ENCODE measurements at places on chromosomes 16 and 17. TPM values are rescaled to one million over a fixed set of nuclear protein-coding genes. Genes with fewer than 3 reads are reported as not detected.

The SLC2A4 gene
- 0.51 TPM for total RNA-seq

The NPIPB8 gene
- not detected for total RNA-seq

The AP1G1 gene
- 73.1 TPM for total RNA-seq

The SSTR5 gene
- total RNA-seq: not detected

The KRT40 gene
- not detected for total RNA-seq

The SULT1A4 gene
- 5.2 TPM for total RNA-seq

The TPSG1 gene
- total RNA-seq: not detected

DNA sequence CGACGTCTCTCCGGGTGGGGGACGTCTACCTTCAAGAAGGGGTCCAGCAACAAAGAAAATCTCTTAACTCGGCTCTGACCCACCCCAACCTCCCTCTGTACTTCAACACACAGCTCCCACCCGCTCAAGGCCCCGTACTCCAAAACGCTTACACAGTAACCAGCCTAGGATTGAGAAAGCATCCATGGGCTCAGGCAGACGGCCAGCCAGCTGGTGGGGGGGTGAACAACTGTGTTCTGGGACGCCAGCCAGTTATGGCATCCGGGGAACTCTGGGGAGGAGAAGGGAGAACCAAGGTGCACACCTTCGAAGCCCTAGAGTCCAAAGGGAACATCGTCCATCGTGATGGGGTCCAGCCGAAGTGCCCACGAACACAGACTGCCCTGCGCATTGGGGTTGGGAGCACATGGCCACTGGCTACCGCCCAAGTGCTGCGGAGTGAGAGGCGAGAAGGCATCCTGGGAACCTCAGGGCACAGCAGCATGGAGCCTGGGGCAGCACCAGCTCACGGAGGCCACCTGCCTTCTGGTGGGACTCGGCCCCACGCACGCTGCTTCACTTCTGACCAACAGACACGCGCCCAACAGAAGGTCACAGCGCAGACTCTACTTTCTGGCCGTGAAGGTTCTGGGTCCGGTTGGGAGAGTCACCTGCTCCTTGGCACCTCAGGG lies 14.3 kb downstream of the SLC16A3 start:
- DNase-seq: no peak

GRCh38 chr16:4984174-4984990 lies 26.3 kb downstream of the SEC14L5 start:
- no peak for DNase-seq

- DNase-seq: no peak
Measured at GRCh38 chr17:1029922-1030644, 33.2 kb downstream of the TIMM22 start.

DNA sequence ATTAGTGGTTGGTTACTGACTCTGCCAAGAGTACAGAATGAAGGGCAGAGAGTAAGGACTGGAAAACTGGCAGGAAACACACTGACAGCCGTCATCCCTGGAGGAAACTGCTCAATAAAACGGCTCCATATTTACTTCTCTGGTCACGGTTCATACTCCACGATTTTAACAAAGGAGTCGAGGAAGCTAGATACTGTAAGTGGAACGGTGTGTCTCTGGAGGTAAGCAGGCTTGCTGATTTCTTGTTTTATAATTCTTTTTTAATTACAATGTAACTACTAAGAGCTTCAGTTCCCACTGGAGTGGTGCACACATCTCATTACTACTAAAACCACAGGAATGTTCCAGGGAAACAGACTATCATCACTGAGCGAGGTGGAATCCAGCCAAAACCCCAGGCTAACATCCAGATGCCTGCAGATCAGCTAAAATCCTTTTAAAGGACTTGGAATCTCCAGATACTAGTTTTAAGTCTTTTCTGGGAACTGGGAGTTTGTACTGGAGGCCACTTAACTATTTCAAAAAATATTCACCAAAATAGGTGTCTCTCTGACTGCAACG lies 17.8 kb downstream of the SERPINF1 start:
- DNase-seq: no peak

DNA sequence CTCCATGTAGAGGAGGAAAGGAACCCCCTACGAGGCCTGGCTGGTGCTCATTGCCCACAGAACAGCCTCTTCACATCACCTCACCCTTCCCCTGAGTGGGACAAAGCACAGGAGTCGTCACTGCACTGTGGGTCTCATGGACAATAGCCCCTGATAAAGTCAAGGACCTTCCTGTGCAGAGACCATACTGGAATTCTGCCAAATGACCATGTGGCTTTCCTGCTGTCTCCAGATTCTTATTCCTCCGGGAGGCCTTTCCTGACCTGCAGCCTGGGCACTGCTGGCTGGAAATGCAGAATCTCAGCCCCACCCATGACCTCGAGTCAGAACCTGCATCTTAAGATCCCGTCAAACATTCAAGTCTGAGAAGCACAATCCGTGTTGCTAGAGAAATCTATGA lies 60.5 kb upstream of the ERN1 start:
- DNase-seq: no peak

DNA sequence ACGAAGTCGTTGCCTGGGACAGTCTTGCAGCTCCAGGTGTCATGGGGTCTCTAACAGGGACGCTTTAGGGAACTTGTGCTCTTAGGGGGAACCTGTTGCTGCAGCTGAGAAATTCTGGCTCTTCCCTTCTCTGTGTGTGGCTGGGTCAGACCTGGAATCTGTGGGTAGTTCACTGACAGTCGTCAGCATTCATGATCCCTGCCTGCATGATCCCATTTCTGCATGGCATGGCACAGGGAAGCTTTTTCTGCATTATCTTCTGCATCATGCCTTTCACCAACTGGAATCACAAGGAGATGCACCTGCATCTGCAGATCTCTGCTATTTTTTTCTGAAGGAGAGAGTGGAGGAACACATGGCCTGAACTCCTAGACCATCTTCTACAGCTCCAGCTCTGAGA lies 85.6 kb downstream of the SOX9 start:
- DNase-seq: no peak

DNA sequence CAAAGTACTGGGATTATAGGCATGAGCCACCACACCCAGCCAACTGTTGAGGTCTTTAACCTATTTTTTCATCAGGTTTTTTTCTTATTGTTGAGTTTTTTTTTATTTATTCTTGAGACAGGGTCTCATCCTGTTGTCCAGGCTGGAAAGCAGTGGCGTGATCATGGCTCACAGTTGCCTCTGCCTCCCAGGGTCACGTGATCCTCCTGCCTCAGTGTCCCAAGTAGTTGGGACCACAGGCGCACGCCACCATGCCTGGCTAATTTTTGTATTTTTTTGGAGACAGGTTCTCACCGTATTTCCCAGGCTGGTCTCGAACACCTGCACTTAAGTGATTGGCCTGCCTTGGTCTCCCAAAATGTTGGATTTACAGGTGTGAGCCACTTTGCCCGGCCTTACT lies 95.9 kb downstream of the BCAS3 start:
- DNase-seq: no peak

GRCh38 chr16:2364638-2365210 lies 24.2 kb upstream of the ABCA3 start:
- no peak for DNase-seq

GRCh38 chr17:41977991-41978390 lies 11.4 kb downstream of the CNP start:
- DNase-seq: no peak

GRCh38 chr17:74424657-74425056 lies 7.2 kb upstream of the GPRC5C start:
- DNase-seq: no peak

GRCh38 chr17:67011527-67012175 lies 32.7 kb upstream of the CACNG1 start:
- no peak for DNase-seq

DNA sequence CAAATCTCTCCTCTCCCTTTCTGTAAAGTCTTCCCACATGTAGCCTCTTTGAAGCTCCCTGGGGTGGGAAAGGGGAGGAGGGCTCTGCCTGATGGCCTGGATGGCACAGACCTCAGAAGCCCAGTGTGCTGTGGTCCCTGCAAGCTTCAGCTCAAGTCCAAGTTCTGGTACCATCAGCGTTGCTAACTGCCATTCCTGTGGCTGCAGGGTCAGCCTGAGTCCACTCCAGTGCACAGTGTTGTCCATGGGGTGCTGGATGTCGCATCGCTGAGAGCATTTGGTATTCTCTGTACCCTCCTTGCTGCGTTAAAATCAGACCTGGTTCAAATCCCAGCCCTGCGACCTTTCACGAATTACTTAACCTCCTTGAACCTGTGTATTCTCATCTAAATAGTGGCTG lies 105.1 kb downstream of the RAB11FIP4 start:
- no peak for DNase-seq

GRCh38 chr17:47967607-47968252 lies 3.2 kb upstream of the CDK5RAP3 start:
- no peak for DNase-seq

DNA sequence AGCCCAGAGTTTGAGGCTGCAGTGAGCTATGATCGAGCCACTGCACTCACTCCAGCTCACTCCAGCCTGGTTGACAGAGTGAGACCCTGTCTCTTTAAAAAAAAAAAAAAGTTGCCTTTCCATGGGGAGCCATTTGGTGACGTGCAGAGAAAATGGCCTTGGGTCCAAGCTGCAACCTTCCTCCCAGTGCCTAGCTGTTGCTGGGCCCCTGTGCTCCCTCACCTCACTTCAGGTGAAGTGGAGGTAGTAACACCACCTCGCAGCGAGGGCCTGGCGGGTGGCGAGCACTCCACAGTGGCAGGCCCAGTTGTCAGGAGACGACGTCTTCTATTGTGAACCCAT lies 17.4 kb downstream of the SYT17 start:
- no peak for DNase-seq

- DNase-seq: no peak
Measured at GRCh38 chr17:59607061-59607460, 12.6 kb upstream of the CLTC start.

DNA sequence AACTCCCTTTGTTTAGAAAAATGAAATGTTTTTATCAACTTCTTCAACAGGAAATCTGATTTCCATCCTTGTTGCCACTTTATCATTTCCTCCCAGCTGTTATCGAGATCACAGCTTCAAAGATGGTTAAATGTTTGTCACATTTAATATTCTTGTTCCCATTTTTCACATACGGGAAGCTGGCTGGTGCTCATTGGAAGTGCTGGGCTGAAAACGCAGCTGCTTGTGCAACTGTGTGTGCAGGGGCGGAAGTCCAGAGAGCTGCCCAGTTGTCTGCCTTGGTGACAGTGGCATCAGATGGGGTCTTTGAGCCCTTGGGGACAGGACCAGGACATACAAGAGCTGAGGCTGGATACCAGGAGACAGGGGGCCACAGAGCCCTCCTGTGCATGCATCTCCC lies 549.2 kb upstream of the CDH11 start:
- DNase-seq: no peak

GRCh38 chr17:28746611-28747050 lies 2.8 kb downstream of the TRAF4 start:
- DNase-seq: no peak

GRCh38 chr16:84434800-84435199 lies 66.5 kb downstream of the ATP2C2 start:
- DNase-seq: no peak
